ENCODE measurements at places on chromosomes 5 and 9.

DNA sequence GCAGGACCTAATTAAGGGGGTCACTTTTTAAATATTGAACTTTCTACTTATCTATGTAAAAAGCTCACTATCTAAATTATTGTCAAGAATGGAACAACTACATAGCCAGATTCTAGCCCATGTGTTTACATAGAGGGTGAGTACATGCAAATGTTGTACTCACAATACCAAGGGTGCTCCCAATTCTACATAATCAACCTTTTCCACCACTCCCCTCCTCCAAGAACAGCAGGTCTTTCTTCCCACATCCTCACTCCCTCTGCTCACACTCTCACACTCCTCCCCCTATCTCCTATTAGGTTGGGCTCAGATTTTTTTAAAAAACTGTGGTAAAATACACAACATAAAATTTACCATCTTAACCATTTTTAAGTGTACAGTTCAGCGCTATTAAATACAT, 325.4 kb downstream of the ARL15 start:
- no peak for DNase-seq

DNA sequence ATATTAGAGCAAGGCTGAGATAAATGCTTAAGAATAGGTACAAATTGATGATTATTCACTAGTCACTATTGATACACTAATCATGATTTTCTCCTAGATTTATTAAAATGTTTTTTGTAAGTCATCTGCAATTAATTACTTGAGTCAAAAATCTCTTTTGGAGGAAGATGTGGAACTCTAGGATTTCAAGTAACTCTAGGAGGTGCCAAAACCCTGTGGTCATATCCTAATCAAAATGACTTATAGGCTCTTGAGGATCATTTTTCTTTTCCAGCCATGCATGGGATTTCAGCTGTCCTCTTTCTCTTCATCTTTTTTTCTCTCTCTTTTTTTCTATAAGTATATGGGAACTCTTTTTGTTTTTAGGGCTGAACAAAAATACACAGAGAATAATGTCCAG, 141.8 kb upstream of the CD180 start:
- no peak for DNase-seq

DNA sequence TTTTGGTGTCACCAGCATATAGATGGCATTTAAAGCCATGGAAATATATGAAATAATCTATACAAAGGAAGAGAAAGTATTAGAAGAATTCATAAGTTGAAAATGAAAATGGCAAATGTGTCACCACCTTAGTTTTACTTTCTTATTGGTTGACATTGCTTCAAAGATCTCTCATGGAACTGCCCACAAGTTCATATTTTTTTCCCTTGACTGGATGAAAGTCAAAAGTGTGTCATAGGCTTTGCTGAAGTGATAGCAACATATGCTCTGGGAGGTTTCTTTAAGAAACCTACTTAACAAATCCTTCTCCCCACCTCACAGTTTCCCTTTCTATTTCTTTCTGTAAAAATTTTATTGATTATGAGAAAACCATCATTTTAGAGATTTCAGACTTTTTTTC, 127.2 kb downstream of the VPS13A start:
- DNase-seq, result no peak

DNA sequence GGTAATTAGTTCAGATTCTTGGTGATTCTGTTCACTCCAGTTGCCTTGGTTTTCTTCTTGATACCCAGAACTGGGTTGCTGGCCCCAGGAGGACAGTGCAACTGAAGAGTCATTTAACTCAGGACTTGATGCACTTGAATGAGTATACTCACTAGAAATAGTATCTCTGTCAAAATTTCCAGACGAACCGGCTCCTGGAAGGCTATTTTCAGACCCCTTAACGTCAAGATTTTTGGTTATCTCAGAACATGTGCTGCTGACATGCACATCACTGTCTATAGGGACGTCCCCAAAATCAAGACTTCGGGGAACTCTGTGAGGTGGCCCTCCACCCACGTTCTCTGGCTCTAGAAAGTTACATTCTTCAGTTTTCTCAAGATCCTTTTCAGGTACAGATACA, 56.7 kb upstream of the PCA3 start:
- no peak for DNase-seq

All from GM04503 (cell line).